ENCODE measurements at places on chromosomes 1 and 21.

- DNase-seq: no peak
These were observed 48.3 kb upstream of the DPH5 start for GRCh38 chr1:101073836-101074235.

DNA sequence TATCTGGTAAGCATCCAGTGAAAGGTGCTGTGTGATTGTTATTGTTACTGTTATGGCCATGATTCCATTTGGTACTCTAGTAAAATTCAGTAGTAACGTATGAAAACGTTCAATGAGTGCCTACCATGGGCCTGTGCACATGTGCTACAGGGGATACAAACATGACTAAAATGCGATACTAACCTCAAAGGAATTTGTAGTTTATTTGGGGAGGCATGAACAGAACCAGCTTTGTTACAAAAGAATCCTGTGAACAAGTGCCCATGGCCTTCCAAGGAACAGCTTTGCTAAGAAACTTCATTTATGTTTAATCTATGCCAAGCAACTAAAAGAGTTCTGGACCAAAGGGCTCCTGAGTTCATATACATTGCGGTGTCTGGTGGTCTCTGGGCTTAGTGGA is 28.7 kb downstream of the PTGFR start:
- DNase-seq: no peak

DNA sequence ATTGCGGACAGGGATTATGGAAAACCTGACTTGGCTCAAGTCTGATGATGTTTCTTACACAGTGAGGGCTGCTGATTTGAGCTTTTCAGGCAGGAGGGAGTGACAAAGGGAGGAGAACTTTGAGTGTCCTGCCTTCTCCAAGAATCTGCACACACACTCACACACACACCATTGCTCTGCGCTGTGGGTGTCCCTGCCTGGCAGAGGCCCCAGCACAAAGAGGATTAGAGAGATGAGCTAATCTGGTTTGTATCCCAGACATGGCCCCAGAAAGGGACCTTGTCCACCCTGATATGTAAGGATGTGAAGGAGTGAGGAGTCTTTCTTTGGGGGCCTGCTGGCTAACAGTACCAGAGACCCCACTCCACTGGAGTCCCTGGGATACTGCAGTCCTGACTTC is 5.9 kb upstream of the WNT2B start:
- DNase-seq: no peak

DNA sequence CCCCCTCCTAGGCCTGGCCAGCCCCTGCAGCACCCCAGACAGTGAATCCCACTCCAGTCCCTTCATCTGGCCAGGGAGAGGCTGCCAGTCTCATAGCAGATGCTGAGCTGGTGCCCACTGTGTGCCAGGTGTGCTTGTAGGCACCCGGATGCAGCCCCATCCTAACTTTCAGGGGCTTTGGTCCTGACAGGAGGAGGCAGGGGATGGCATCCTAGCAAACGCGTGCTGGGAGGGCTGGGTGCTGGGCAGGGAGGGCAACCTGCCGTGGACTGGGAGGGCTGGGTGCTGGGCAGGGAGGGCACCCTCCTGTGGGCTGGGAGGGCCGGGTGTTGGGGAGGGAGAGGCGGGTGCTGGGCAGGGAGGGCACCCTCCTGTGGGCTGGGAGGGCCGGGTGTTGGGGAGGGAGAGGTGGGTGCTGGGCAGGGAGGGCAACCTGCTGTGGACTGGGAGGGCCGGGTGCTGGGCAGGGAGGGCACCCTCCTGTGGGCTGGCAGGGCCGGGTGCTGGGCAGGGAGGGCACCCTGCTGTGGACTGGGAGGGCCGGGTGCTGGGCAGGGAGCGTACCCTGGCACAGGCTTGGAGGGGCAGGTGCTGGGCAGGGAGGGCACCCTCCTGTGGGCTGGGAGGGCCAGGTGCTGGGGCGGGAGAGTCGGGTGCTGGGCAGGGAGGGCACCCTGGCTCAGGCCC is 35.3 kb downstream of the SLC19A1 start:
- DNase-seq: no peak

DNA sequence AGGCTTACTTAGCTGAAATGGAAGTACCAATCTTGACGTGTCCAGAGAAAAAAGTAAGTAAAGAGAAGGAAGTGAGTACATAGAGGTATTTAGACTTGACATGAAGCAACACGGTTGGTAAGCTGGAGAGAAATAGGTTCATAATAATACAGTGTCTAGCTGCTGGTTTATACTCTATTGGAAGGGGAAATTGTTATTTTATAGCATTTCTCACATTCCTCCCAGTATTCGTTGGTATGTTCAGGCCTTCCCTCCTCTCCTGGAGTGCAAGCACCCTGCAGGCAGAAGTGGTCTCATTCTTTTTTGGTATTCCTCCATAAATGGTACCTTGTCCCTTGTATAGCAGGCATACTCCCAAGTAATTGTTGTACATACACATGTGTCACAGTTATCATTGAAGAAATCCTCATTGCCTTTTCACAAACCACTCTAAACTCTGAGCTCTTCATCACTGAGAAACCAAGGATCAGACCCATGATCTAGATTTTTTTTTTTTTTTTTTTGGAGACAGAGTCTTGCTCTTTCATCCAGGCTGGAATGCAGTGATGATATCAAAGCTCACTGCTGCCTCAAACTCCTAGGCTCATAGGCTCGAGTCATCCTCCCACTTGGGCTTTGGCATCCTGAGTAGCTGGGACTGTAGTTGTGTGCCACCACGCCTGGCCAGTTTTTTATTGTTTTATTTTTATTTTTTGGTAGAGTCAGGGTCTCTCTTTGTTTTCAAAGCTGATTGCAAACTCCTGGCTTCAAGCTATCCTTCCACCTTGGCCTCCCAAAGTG is 9.8 kb upstream of the IPO9 start:
- DNase-seq: no peak

GRCh38 chr1:235011064-235011598 is 117.5 kb downstream of the TOMM20 start:
- DNase-seq: no peak
